Lower lobe of right lung (tissue), 2 donors: ENCODE measurements at places on chromosomes 11 and 22. TPM values are rescaled to one million over a fixed set of nuclear protein-coding genes. Genes with fewer than 3 reads are reported as not detected.

Gene FAM83F
- 1.4 TPM for total RNA-seq

- no peak for DNase-seq
Measured at GRCh38 chr11:12269104-12269441, 108.3 kb upstream of the PARVA start.

DNA sequence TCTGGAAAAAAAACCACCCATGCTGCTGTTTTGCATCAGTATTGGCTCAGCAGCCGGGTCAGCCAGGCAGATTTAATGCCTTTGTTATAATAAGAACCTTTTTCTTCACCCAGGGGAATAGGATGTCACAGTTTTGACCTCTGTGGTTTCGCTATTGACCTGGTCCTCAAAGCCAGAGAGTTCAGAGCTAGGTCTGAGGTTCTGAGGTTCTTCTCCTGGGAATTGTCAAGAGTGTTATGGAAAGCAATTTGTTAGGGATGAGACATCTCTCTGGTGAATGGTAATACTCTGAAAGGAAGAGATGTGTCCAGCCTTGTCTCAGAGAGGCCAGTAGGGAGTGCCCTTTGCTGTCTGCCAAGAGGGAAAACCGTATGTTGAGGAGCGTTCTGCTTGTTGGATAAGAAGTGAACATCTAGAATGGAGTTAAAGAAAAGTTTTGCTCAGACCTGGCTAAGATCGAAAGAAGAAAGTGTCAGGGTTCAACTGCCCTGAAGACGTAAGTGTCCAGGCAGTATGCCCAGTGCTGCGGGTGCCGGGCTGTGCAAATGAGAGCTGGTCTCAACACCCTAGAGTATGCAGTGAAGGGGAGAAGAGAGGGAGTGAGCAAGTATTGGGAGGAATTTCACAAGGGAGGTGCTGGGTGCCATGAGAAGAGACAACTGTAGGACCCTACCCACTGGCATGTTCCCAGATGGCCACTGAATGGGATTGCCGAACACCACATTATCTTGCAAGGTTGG, 150.9 kb upstream of the TTC12 start:
- no peak for DNase-seq

Gene AMPD3
- 9.8 TPM for total RNA-seq

- DNase-seq, result no peak
Measured at GRCh38 chr22:36816339-36816635, 548 bp downstream of the PVALB start.

DNA sequence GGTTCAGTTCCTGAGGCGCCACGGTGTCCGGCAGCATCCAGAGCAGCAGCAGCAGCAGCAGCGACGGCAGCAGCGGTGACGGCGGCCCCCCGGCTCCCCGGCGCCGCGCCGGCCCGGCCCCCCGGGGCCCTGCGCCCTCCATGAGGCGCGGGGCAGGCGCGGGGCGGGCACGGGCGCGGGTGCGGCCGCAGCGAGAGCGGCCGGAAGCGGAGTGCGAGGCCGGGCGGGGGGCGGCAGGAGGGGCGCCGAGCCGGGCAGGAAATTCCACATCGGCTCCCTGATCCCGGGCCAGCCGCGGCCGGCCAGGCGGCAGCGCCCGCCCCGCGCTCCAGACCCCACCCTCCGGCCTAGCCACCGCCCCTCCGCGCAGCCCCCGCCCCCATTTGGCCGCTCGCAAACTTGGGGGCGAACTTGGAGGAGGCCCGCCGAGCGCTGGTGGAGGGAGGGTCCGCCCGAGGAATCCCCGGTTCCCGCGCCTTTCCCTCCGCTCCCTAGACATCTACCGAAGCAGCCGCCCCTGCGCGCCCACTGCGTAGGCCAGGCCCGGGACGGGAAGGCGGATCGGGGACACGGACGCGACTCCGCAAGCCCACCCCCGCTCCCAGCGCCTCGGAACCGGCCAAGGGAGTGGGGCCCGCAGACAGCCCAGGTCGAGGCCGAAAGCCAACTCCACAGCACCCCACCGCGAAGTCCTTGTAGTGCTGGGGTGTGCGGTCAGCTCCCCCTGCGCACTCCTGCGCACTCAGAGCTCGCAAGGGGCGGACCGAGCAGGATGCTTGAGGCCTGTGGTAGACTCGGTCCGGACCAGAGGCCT, at the start of gene SCARF2:
TSS of gene SCARF2 (minus strand) at position 213 of the 814 bp plus-strand sequence. CDS start at position 142, 71 bp downstream.
- peak; percentile 55 for DNase-seq

GRCh38 chr22:31836010-31836409, 82.2 kb downstream of the DEPDC5 start:
- no peak for DNase-seq

GRCh38 chr11:73137262-73137943, 4.7 kb downstream of the FCHSD2 start:
- no peak for DNase-seq
